ENCODE measurements at places on chromosomes 1 and 21.

DNA sequence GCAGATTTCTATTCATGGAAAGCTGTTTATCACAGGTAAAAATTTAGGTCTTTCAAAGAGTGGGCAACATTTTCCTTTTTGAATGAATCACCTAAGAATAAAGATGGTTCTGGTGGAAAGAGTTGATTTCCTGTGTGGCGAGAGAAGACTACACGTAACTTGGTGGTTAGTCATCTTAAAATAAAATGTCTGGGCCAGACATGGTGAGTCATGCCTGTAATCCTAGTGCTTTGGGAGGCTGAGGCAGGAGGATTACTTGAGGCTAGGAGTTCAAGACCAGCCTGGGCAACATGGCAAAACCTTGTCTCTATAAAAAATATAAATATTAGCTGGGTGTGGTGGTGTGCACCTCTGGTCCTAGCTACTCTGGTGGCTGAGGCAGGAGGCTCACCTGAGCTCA lies 65.7 kb downstream of the DISP1 start:
- DNase-seq = peak; percentile 52

- DNase-seq = no peak
These were observed 347.2 kb upstream of the ADAMTS5 start for GRCh38 chr21:27314131-27314530.

DNA sequence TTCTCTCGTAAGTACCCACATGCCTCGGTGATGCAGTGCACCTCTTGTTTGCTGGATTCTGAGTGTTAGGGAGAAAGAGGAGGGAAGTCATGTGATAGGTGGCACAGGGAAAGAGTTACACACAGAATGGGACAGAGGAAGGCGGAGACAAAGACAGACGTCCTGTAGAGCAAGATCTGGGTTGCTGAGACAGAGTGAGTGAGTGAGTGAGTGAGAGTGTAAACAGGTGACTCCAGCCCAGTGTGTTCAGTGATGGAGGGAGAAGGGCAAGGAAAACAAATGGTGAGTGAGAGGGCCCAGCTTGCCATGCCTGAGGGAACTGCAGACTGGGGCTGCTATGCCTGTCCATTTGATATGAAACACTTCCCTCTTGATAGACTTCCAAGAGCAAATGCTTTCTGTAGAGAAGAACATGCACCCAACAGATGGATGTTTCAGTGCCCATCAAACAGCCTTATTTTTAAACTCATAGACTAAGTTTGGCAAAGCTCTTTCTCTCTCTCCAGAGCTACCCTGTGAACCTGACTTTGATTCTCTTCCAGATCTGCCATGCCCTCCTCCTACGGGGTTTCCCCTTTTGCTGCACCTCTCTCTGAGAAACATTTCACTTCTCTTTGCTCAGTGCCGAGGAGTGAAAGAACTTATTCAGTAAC lies 209.9 kb upstream of the COA6 start:
- no peak for DNase-seq

- DNase-seq = no peak
These were observed 134.7 kb downstream of the KAZN start for GRCh38 chr1:14733048-14733778.

- DNase-seq = no peak
These were observed 50.3 kb downstream of the NFASC start for GRCh38 chr1:204920967-204921366.

- peak; percentile 7 for DNase-seq
These were observed 63.6 kb downstream of the CLIC6 start for GRCh38 chr21:34732388-34732821.

DNA sequence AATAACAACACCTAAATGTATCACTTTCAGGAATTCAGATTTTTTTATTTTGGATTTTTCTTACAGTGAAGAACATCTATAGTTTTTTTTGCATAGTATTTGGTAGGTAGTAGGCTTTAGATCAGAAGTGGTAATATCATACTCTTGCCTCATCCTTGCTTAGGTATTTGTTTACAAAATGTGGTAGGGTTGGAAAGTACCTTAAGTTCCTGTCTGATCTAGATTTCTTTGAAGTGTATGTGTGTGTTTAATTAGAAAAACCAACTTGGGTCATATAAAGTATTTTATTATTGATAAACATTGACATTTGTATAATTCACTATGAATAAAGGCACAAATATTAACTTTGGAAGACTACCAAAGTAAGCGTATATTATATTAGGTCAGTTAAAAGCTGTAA lies 85.3 kb upstream of the GPR88 start:
- peak; percentile 17 for DNase-seq

- no peak for DNase-seq
These were observed 111.0 kb downstream of the NTNG1 start for GRCh38 chr1:107251839-107252238.

DNA sequence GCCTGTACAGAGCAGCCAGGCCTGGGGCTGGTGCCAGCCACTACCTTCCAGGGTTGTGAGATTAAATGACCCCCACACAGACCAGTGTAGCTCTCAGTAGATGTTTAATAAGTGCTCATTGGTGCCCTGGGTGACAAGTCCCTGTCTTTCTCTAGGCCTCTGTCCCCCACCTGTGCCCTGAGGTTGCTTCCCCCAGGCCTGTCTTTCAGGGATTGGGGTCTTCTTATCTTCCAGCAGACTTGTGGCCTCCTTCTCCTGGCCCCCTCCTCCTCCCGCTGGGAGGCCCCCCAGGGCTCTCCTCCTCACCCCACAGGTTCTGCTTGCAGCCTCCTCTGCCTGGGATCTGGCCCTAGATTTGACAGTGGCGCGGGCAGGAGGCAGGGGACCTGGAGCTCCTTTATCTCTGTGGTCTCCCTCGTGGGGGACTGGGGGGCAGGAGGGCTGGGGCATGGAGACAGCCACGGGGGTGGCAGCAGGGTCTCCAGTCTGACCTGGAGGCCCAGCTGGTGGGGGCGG lies 40.3 kb downstream of the EPHA2 start:
- DNase-seq = no peak

GRCh38 chr1:185735701-185736064 lies 1.5 kb downstream of the HMCN1 start:
- no peak for DNase-seq

Data from NCI-H226 (cell line).